ENCODE measurements at places on chromosomes 12 and 14.

GRCh38 chr14:59570122-59570521 lies 6.5 kb downstream of the CCDC175 start:
- DNase-seq: no peak

DNA sequence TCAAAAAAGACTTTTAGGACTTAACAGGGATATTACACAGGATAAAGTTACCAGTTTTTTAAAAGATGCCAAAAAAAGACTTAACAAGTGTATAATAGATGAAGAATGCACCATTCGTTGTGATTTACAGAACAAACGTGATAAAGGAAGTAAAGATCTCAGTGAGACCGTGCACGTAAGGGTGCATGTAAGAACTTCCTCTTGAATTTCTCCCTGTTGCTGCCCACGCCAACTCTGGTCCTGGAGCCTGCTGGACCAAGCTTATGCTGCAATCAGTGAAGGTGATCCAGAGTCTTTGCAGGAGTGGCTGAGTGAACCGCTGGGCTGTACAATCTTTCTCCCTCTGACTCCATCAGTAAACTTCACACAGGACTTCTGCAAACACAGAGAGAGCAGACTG lies 593.7 kb downstream of the TMEM121 start:
- DNase-seq: no peak

DNA sequence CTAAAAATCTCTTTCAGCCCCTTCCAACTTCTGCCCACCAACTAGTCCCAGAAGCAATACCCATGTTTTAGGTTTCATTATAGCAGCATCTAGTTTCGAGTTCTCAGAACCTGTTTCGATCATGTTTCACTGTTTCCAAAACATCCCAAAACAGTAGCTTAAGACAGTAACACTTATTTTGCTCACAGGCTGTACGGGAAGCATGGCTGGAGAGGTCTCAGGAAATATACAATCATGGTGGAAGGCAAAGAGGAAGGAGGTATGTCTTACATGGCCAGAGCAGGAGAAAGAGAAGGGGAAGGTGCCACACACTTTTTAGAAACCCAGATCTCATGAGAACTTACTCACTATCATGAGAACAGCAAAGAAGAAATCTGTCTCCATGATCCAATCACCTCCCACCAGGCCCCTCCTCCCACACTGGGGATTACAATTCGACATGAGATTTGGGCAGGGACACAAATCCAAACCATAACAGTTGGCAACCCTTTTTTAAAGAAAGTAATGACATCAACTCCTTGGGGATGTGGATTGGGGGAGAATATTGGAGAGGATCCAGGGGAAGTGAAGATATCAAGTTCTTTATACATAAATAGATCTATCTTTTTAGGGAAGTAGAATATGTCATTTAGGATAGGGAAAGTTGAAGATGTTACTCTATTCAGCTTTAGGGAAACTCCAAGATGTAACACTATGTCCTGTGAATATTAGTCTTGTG lies 269.9 kb upstream of the PLEKHG7 start:
- DNase-seq: no peak

DNA sequence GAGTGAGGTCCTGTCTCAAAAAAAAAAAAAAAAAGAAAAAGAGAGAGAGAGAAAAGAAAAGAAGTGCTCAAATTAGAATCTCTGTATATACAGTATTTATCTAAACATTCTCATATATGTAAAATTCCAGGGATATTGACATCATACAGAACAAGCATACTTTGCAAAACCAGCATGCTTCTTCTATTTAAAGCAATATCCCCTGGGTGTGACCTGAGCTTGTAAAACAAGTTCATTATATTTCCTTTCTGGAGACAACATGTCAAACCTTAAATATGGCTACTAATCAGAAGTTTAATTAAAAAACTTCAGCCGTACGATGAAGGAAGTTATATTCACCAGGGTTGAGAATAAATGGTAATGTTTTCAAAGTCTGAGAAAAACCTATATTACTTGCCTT lies 175.8 kb upstream of the HMGA2 start:
- DNase-seq: no peak

- no peak for DNase-seq
Observed at GRCh38 chr14:95510804-95511203, 5.6 kb downstream of the SYNE3 start.

GRCh38 chr12:127670796-127671195 lies 596.2 kb upstream of the TMEM132C start:
- no peak for DNase-seq

DNA sequence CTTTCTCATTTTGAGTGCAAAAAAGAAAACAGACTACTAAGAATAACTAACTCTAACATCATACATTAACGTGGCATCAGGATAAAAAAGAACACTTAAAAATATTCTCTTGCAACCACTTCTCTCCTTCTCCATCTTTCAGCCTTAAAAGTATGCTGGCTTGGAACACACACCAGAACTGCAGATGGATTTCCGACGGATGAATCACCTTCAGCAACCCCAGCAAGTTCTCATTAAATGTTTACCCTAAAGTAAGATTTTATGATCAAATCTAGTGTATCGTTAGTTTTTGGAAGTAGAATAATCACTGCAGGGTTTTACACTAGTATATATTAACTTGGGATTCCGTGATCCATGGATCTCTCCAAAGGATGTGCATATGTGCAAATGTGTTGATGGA lies 1.2 kb downstream of the NEK9 start:
- DNase-seq: no peak

- DNase-seq: no peak
Observed at GRCh38 chr14:83282706-83283105, 1749.1 kb upstream of the SEL1L start.

DNA sequence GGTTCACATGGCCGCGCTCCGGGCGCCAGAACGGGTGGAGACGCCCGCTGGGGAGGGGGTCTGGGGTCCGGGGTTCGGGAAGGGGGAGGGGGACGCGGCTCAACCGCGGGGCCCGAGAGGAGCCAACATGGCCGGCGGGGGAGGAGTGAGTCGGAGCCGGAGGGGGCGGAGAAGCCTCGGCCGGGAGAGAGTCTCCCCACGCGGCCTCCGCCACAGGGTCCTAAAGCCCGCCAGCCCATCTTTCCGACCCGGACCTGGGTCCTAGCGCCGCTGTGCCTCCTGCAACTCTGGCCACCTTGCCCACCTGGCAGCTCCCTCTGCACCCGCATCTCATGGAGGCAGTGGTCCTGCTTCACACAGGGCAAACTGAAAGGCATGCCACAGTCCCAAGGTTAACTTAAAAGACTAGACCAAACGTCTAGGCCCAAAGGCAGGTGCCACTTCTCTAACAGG lies at the start of gene BAZ2A:
Gene BAZ2A (minus strand): TSS at position 147 of the 453 bp plus-strand sequence. CDS start 12,796 bp downstream, outside the sequence.
- DNase-seq: peak; percentile 89

- no peak for DNase-seq
Observed at GRCh38 chr14:105187935-105188524, 6.9 kb upstream of the NUDT14 start.

DNA sequence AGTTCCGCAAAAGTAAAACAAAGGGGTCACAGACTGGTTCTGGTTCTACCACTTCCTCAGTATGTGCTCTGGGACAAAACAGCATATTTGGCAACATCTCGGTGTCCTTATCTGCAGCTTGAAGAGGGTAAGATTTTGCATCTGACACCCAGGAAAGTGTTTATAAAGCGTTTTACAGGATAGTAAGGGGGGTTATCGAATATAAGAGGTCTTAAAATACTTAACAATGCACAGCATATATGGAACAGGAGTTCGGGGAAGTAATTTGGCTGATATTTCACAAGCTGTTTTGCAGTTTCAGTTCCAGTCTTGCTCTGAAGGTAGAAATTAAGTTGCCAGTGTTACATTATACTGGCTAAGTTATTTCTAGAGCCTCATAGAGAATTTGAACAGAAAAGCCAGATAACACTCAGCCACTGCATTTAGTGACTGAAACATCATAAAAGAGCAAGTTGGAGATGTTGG lies 904 bp upstream of the MAP4K5 start:
- no peak for DNase-seq

DNA sequence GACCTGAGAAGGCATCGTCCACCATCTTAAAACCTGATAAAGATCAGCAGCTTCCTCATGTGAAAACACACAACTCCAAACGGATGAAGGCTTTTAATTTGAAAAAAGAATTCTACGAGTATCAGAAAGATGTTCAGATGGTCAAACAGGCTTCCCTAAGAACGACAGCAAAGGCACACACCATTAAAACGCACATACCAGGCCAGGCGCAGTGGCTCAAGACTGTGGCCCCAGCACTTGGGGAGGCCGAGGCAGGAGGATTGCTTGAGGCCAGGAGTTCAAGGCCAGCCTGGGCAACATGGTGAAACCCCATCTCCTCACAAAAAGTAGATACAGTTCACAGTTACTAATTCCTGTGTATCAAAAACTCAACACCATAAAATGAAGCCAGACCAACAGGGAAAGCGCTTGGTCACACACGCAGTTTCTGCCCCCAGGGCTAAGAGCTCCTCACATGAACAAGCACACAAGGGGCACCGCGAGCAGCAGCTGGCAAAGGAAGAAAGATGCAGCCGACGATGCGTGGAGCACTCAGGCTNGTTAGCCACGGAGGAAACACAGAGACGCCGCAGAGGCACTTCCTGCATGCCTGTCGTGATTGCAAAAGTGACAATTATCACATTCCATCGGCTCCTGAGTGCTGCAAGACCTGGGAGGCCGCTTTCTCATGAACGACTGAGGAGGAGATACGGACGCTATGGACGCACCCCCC lies 78.0 kb downstream of the NOC4L start:
- no peak for DNase-seq

DNA sequence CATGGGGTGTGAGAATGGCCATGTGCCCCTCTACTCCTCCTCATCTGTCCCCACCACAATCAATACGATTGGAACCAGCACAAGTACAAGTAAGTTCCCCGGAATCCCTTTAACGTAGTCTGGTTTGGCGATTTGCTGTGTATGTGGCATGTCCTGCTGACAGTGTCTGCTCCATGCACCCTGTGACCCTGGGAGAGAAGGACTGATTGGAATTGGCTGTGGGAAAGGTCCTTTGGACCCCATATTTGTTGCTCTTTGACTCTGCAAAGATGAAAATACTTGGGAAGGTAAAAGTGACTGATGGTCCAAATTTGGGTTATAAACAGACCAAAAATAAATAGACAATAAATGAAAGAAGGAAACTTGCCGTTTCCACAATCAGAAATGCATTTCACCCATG lies 135.6 kb downstream of the SAMD4A start:
- no peak for DNase-seq

GRCh38 chr12:12190087-12190809 lies 76.6 kb downstream of the LRP6 start:
- no peak for DNase-seq

DNA sequence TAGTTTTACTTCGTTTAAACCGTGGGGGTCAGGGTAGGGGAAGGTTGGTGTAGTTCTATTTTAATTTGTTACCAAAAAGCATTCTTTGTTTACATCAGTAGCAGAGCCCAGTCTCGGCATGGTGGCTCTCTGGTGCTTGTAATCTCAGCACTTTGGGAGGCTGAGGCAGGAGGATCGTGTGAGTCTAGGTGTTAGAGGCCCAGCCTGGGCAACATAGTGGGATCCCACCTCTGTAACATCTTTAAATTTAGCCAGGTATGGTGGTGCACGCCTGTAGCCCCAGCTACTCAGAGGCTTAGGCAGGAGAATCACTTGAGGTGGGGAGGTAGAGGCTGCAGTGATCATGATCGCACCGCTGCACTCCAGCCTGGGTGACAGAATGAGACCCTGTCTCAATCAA lies 2.2 kb downstream of the LRRC43 start:
- no peak for DNase-seq

DNA sequence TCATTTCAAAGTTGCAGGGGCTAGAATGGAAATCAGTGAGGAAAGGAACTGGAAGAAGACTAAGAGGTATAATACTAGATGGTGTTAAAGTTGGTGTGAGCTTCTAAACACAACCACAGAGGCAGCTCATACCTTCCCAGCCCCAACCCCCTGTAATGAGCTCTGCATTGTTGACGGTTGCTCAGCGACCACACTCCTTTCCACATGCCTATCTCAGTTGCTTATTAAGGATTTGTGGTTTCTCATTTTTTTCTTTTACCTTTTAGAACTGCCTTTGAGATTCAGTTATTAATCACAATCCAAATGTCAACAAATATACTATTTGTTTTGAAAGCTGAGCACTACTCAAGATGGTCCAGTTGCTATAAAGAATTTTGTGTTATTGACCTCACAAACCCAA lies 62.1 kb upstream of the KIF21A start:
- no peak for DNase-seq

DNA sequence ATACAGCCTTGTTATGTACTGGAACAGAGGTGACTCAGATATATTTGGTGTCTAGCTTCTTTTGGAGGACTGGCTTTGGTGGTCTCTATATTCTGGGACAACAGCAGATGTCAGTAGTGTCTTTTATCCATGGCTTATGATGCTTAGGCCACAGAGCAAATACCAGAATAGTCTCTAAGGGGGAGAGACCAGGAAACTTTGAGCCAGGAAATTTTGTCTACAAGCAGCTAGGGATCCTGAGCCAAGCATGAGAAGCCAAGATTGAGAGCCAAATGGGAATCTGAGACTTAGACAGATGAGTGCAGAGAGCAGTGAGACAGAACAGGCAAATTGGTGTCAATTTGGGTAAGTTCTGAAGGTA lies 28.4 kb upstream of the PTPRR start:
- no peak for DNase-seq

DNA sequence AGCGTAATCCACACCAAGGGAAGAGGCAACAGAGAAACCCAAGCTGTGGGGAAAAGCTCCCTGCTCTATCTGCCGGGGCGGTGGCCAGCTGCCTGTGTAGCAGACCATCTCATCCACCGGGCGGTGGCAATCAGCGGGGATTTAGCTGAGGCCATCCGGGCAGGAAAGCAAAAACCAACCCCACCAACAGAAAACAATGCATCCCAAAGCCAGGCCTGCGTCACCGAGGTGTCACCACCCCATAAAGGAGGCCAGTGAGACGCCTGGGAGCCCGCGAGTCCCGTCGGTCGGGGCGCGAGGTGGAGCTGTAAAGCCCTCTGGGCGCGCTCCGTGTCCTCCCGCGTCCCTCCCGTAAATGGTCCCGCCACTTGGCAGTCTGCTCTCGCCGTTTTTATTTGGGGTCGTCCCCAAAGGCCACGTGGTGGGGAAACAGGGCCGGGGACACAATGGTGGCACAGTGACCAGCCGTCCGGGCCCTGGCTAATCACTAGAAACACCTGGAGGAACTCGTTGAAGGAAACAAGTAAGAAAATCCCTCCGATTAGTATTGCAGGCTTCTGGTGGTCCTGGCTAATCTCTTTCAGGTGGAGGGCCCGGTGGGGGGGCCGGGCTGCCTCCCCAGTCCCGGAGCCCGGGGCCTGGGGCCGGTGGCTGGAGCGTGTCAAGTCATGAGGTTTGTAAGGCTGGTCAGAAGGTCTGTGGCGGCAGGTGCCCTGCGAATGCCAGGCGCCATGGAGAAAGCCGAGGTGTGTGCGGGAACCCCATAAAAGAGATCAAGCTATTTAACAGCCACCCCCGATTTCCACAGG lies 94.7 kb upstream of the GSC start:
- no peak for DNase-seq

- DNase-seq: peak; percentile 4
Observed at GRCh38 chr14:58501214-58501816, 73.8 kb downstream of the KIAA0586 start.

GRCh38 chr12:130334937-130335336 lies 2.8 kb upstream of the PIWIL1 start:
- no peak for DNase-seq
